NCI-H1417 treated with DMSO at 0.1 percent for 48 hours (cell line): ENCODE measurements at places on chromosomes 7 and 10.

- no peak for DNase-seq
Measured at GRCh38 chr10:988667-989545, 672 bp downstream of the GTPBP4 start.

DNA sequence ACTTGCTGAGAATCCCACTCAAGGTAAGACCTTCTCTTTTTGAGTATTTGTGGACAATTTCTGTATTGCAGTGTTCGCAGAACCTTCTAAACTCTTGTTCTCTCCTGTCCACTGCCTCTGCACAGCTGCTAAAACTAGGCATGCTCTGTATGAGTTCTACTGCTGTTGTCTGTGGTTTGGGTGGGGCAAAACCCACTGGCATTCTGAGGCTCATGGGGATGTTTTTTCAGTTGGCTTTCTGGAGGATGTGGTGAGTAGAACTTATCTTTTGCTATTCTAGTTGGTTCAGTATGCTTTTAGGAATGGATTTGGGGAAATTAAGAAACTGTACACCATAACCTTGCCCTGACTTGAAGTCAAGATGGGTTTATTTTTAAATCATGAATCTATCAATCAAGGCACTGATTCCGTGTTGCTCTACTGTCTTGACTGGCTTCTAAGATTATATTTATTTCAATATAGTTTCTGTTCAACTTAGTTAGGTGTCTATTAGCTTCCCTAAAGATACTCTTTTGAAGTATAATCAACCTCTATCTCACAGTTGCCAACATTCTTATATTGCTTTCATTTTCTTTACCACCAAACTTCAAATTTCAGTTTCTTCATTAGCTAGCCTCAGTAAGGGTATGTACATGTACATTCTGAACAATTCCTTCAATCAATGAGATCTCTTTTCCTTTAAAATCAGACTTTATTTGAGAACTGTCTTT is 25.0 kb upstream of the C1GALT1 start:
- no peak for DNase-seq

- DNase-seq, result no peak
Measured at GRCh38 chr7:54858008-54858692, 99.1 kb upstream of the SEC61G start.

DNA sequence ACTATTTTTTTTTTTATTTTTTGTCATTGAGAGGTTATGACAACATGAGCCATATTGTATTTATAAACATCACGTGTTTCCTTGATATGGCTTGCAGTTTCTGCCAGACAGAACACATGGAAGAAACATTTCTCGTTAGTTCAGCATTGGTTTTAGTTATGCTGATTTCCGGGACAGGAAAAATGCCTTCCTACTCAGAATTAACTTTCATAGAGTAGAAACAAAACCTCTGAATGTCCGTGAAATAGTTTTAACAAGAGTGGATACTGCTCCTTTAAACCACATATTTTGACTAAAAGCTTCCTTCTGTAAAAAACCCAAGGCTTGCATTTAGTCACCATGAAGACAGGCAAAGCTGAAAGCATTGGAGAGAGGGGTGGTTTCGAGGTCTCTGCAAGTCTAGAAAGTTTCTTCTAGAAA is 240.4 kb downstream of the KIAA1217 start:
- DNase-seq, result no peak

- no peak for DNase-seq
Measured at GRCh38 chr7:29565982-29566746, 2.5 kb downstream of the PRR15 start.

DNA sequence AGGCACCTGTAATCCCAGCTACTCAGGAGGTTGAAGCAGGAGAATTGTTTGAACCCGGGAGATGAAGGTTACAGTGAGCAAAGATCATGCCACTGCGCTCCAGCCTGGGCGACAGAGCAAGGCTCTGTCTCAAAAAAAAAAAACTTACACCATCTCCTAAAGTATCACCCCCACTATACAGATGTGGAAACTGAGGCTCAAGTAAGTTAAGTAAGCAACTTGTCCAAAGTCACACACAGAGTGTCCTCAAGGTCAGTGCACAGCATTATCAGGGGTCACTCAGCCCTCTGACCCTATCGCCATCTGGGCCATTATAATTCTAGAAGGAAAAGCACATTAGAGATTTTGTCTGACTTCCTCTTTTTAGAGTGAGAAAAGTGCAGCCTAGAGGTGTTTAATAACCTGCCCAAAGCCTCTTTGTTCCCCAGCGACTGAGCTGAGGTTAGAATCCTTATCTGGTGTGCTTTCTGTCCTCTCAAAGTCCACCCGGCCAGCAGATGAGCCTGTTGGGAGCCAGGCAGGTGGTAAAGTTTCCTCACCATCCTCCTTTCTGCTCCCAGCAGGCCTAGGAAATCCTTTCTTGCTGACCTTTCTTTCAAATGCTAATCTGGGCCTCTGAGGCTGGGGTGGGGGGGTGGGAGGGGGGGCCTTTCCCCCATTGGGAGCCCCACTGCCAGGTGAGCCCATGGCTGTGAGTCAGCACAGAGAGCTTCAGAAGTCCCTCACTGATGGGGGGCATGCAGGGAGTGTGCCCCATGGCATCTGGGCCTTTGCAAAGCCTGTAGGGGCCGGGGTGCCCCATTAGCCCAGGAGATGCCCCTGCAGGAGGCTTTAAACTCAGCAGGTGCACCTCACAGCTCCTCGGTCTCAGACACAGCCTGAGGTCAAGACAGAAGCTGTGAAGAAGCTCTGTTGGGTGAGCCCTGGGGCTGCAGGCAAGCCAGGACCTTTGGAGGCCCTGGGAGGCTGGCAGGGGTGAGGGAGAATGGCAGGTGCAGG is 12.0 kb upstream of the KCNMA1 start:
- no peak for DNase-seq

GRCh38 chr10:97612386-97612785 is 20.9 kb downstream of the MORN4 start:
- DNase-seq, result no peak

DNA sequence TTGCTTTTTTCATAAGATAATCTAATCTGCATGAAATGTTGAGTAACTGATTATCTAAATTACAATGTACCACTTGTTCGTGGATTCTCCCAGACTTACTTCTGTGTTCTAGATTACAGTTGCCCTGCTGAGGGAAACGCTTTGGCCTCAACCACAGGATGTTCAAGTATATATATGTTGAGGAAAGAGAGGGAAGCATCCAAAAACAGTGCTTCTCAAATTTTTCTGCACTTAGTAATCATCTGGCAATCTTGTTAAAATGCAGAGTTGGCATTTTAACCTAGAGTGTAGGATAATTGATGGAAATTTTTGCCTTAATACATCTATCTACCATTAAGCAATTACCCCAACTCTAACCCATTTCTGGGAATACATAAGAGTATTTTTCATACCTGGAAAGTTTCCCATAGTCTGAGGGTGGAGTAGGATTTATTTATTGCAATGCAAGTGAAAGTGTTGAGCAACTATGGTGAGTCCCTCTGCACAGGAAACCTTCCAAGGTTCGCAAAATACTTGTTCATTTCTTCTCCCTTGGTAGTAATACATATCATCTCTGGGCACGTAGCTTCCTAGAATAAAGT is 59.6 kb upstream of the C1GALT1 start:
- DNase-seq, result no peak

DNA sequence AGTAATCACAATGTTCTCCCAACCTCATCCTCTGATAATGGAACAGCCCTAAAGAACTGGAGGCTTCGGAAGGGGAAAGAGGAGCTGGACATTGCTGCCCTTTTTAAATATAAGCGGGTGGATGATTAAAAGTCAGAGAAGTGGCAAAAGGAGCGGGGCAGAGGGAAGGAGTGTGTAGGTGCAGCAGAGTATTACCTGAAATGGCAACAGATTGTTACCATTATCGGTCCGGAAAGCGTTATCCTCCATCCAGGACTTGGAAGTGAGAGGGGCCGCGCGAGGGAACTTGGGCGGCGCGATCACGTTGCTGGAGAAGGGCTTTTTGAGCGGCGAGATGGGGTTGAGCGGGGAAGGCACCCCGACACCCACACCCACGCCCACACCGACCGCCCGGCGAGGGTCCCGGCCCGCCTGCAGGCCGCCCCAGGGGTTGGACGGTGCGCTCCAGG is 51.7 kb downstream of the CPEB3 start:
- DNase-seq, result no peak

DNA sequence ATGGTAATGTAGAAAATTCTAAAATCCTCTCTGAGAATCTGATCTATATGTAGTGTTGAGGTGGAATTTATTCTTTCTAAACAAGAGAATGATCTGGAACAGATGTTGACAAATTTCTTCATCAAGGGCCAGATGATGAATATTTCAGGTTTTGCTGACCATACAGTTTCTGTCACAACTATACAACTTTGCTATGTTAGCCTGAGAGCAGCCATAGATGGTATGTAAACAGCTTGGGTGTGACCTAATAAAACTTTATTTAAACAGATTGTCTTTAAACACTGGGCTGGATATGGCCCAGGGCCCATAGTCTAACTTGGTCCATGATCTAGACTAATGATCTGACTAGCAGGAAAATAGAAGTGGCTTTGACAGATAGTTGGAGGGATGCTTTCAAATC is 213.6 kb upstream of the CELF2 start:
- DNase-seq, result no peak

DNA sequence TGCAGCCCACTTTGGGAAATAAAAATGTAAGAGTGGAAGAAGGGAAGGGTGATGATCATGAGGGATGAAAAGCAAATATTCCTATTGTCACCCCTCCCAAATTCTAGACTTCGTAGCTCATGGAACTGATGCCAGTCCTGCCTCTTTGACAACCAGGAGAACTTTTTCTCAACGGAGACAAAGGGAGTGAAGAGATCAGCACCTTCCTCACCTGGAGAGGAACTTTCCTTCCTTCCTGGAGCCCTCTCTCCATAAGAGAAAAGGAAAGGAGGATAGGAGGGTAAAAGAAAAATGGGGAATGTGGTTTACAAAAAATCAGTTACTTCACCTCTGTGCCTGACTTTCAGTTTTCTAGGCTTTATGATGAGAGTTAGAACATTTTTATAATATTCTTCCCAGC is 3.4 kb downstream of the TBX20 start:
- no peak for DNase-seq

DNA sequence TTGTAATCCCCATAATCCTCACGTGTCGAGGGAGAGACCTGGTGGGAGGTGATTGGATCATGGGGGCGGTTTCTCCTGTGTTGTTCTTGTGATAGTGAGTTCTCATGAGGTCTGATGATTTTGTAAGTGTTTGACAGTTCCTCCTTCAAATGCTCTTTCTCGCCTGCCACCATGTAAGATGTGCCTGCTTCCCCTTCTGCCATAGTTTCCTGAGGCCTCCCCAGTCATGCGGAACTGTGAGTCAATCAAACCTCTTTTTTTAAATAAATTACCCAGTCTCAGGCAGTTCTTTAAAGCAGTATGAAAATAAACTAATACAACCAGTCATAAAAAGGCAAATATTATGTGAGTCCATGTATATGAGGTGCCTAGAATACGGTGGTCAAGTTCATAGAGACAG is 87.5 kb downstream of the FRMD4A start:
- no peak for DNase-seq

DNA sequence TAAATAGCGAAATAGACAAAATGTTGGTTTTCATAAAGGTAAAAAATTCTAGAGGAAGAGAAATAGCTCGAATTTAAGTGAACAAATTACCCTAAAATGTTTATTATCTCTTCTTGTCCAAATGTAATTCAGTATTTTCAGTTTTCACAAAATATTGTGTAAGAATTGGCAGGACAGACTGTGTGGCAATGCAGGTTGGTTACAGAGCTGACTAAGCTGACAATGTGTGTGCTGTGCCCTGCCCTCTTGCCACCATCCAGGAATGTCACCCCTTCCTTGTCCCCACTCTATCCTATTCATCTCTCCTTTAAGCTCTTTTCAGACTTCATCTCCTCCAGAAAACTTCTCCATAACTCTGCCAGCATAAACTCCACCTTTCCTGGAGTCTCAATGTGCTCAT is 46.1 kb downstream of the COL28A1 start:
- no peak for DNase-seq

GRCh38 chr10:61812052-61812721 is 89.3 kb upstream of the ARID5B start:
- DNase-seq, result no peak

DNA sequence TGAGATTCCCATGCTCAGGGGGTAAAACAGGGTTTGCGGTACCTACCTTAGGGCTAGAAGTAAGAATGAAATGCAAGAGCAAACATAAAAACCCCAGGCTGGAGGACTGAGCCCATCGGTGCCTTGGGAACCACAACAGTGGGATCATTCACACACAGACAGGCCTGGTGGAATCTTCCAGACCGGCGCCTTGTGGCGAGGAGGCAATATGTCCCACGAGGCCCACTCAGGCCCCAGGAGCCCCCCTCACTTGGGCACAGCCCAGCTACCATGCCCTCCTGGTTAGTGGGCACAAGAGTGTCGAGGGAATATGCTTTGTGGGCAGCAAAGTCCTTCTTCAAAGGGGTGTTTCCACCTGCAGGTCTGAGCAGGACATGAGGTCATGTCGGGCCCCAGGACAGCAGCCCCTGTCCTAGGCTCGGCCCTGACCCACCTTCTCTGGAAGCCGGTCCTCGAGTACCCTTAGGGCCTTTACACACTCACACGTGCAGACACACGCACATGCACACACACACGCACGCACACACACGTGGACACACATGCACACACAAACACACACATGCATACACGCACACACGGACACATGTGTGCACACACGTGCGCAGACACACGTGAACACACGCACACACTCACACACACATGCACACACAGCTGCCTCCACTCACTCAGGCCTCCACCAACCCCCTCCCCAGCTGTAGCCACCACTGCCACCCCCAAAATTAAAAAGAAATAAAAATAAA is 51.5 kb upstream of the MYL10 start:
- no peak for DNase-seq

- no peak for DNase-seq
Measured at GRCh38 chr10:53135213-53135896, 362.8 kb upstream of the MBL2 start.

- no peak for DNase-seq
Measured at GRCh38 chr7:3280445-3280844, 20.6 kb upstream of the SDK1 start.

DNA sequence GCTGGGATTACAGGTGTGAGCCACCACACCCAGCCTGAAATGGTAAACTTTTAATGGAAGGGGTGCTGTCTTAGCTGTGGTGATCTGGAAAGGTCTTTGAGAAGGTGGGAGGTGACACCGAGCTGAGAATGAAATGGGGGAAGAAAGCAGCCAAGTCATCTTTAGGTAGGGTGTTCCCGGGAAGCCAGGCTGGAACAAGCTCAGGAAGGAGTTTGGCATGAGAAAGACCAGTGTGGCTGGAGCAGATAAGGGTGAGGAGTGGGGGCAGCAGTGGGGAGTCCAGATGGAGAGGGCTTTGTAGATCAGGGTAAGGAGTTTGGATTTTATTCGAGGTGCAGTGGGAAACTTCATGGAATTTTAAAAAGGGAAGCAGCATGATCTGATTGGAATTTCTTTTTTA is 30.0 kb downstream of the KIFBP start:
- no peak for DNase-seq

DNA sequence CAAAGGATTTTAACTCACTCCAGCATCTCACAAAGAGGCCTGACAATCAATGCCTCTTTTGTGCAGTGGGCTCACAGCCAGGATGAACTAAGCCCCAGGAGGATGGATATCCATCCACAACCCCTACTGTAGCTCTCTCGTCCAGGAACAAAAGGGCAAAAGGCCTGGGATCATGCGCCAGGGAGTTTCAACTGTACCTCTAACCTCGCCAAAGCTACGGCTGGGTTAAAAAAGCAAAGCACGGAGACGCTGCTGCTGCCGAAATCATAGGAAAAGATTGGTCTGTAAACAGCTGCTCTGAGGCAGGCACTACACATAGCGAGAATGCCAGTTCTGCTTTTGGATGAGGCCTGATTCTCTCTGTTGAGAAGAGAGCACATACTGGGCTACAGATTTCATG is 32.1 kb downstream of the VSTM4 start:
- no peak for DNase-seq
